ENCODE measurements at places on chromosomes 7 and 10. TPM values are rescaled to one million over a fixed set of nuclear protein-coding genes. Genes with fewer than 3 reads are reported as not detected.

- no peak for DNase-seq
These were observed 99.4 kb downstream of the TCERG1L start for GRCh38 chr10:131211965-131212619.

DNA sequence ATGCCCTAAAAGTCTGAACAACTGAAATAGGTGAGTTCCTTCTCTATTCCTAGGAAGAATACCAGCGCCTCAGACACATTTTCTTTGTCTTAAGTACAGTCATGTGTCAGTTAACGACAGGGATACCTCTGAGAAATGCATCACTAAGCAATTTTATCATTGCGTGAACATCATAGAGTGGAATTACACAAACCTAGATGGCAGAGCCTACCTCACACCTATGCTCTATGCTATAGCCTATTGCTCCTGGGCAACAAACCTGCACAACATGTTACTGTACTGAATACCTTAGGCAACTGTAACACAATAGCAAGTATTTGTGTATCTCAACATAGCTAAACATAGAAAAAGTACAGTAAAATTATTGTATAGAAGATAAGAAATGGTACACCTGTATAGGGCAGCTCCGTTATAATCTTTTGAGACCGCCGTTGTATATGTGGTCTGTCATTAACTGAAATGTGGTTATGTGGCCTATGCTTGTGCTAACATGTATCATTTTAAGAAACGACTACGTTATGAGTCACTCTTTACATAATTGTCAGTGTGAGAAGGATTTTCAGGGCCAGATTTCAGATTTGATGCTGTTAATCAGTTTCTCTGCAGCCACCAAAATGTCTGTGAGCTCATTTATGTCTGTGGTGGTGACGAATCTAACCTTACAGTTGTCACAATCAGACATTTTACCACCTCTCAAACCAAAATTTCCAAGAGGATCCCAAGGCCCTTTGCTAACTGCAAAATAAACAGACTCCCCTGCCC lies 66.1 kb upstream of the STK17A start:
- DNase-seq = no peak

- no peak for DNase-seq
These were observed 20.1 kb upstream of the CYP3A7 start for GRCh38 chr7:99755085-99755484.

CCL24 gene
- not detected for total RNA-seq

IL6 gene
- 84.2 TPM for total RNA-seq

TFR2 gene
- total RNA-seq = 1.0 TPM

LLCFC1 gene
- total RNA-seq = not detected

Measured in renal cortical epithelial cell (primary cell).